Activated T-cell treated with anti-CD3 and anti-CD28 coated beads, Interleukin-2, amount 50 U/mL, for 72 hours (primary cell): ENCODE measurements at places on chromosomes 1 and 21. TPM values are rescaled to one million over a fixed set of nuclear protein-coding genes. Genes with fewer than 3 reads are reported as not detected.

DNA sequence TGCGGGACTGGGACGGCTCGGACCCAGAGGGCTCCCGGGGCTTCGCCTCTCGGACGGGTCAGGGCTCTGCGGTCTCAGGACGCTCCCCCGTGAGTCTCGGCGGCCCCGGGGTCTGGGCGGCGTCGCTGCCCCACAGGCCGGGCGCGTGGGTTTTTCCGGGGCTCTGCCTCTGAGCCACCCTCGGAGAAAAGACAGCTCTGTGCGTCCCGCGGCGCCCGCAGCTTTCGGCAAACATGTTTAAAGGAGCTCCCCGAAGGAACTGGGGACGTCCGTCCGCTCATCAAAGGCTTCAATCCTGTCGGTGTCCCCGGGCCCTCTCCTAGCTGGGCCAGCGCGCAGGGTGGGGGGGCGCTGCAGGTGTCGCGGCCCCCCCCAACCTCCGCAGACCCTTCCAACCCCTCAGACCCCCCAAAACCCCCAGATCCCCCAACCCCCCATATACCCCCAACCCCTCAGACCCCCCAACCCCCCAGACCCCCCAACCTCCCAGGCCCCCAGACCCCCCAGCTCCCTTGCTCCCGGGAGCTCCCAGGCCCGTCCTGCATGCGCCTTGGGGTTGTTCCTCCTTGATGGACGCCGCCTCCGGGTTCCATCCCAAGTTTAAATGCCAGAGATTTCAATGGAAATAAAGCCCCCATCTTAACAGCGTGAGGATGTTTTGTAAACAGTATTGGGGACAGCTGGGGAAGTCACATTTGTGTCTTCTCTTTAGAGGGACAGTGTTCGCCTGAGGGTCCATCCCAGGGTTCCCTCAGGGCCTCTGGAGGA, 996 bp upstream of the C1orf159 start:
- H3K4me1 ChIP-seq, result peaks cover 15% of the 10 kb centered on the region
- peaks cover 13% of the 10 kb centered on the region for H3K36me3 ChIP-seq
- H3K27me3 ChIP-seq, result peaks cover 10% of the 10 kb centered on the region
- no peak overlapping the region for H3K27ac ChIP-seq
- peak; percentile 67 for DNase-seq
- H3K4me3 ChIP-seq, result peak overlapping the region; percentile 86

DNA sequence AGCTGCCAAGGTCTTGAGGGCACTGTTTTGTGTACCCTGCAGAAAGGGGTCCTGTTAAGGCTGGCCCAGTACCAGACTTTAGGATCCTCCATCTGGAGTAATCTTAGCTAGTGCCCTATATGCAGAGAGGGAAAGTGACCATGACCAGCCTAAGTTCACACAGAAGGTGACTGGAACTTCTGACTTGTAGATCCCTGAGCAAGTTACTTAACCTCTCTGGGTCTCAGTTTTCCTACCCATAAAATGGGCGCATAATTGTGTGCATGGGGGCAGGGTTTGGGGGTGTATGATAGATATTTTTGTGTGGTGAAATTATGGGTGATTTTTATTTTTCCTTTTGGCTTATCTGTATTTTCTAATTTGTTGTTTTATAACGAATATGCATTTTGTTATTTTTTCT, 3.3 kb upstream of the SHISAL2A start:
- no peaks in the 10 kb centered on the region for H3K27me3 ChIP-seq
- H3K36me3 ChIP-seq, result no peaks in the 10 kb centered on the region
- peaks cover 45% of the 10 kb centered on the region for H3K4me1 ChIP-seq
- H3K4me3 ChIP-seq, result no peak overlapping the region
- no peak for DNase-seq

DNA sequence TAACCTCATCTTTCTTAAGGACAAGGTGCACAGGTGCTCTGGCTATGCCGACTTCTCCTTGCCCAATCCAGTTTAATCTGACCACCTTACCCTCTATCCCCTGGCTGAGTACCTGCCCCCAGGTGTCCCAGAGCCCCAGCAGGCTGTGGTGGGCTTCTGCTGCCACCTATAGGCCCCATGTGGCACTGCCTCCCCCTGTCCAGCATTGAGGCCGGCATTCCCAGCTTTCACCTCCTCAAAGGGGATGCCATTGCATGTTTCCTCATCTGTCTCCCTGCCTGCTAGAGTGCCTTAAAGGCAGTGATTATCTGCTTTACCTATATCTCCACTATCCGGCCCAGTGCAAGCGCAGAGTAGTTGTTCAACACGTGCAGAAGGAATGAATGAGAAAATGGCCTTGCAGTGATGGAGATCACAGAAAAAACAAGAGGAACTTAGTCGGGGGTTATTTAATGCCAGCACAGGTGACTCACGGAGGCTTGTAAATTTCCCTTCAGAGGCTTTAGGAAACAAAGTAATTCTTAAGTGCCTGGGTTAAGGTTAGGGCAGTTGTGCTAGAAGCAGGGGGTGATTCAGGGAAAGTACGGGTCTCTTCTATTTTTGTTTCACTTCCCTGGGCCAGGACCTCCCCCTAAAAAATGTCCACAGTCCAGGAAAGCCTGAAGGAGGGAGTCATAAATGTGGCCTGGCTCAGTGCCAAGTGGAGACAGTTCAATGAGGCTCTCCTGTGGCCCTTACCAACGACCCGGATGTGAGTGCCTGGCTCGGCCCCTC, 131.8 kb upstream of the NGF start:
- no peak overlapping the region for H3K27ac ChIP-seq
- H3K36me3 ChIP-seq, result no peaks in the 10 kb centered on the region
- peaks cover 6% of the 10 kb centered on the region for H3K4me1 ChIP-seq
- H3K4me3 ChIP-seq, result no peak overlapping the region
- DNase-seq, result peak; percentile 54

DNA sequence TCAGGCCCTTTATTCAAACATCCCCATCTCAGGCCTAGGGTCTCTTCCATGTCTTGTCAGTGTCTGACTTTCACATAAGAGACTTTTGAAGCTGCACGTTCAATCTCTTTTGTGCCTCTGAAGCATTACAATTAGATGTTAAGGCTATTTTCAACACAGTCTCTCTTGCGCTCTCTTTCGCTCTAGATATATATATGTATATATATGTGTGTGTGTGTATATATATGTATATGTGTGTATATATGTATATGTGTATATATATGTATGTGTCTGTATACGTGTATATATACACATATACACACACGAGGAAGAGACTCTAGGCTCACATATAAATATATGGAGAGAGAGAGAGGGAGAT, 162.5 kb upstream of the RNPC3 start:
- H3K36me3 ChIP-seq, result no peaks in the 10 kb centered on the region
- H3K4me3 ChIP-seq, result no peak overlapping the region
- no peaks in the 10 kb centered on the region for H3K4me1 ChIP-seq
- no peak for DNase-seq
- H3K27me3 ChIP-seq, result no peaks in the 10 kb centered on the region

GRCh38 chr1:32742199-32742947, 39.8 kb upstream of the SYNC start:
- H3K4me3 ChIP-seq, result no peak overlapping the region
- H3K36me3 ChIP-seq, result no peaks in the 10 kb centered on the region
- H3K27me3 ChIP-seq, result peaks cover 22% of the 10 kb centered on the region
- DNase-seq, result no peak

DNA sequence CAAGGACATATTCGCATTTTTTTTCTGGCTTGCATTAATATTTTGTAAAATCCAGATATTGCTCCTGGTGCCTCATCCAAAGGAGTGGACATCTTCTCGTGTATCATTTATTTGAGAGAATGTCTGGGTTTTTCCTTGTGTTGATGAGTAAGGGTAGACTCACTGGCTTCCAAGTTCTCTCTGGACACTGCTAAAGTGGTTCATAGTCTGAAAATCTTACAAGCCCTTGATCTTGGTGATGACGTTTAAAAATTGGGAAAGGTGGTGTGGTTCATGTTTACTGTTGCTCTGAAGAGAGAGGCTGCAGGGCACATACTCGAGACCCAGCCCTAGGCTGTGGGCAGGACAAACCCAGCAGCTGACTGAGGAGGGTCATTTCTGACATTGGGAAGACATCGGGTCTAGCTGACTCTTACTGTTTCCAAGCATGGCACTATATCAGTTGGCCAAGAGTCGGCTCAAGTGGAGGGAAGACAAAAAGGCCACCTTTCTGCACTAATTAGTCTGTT, 296.2 kb downstream of the LMX1A start:
- H3K4me1 ChIP-seq, result no peaks in the 10 kb centered on the region
- no peaks in the 10 kb centered on the region for H3K36me3 ChIP-seq
- no peak for DNase-seq

DNA sequence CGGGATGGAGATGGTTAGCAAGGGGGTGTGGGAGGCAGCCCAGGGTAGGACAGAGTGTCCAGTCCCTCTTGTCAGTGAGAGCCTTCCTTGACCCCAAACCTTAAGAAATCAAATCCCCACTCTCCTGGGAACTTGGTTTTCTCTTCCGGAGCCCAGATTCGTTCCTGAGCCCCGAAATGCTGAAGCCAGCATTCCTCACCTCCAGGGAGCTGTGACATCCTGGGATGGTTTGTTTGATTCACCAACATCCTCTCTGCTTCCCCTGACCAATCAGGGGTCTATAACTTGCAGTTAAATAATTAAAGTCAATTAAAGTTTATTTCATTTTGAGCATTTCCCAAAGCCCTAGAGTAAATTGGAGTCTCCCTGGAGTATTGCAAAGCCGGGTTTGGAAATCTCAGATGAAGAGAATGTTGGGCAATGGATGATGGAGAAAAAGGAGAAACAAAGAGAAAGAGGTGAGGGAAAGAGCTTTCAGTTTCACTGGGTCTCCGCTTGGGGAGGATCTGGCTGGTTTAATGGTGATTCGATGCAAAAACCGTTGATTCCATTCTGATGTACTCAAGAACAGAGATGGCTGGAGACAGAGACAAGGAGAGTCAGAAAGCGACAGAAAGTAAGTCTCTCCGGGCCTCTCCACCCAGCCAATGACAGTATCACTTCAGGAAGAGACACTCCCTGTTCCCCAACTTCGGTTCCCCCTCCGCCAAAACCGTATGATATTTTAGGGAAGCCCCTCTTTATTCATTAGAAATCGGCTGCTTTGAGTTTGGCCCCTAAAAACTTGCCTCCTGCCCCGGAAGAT, 12.8 kb upstream of the ALX3 start:
- peaks cover 5% of the 10 kb centered on the region for H3K36me3 ChIP-seq
- peak overlapping the region; percentile 34 for H3K27ac ChIP-seq
- H3K4me1 ChIP-seq, result peaks cover 21% of the 10 kb centered on the region
- peaks cover 80% of the 10 kb centered on the region for H3K27me3 ChIP-seq

- no peak overlapping the region for H3K4me3 ChIP-seq
- no peaks in the 10 kb centered on the region for H3K36me3 ChIP-seq
- H3K27me3 ChIP-seq, result peaks cover 21% of the 10 kb centered on the region
Observed at GRCh38 chr21:41139275-41139674, 28.7 kb upstream of the BACE2 start.

GRCh38 chr1:44777969-44778635, 2.8 kb downstream of the RPS8 start:
- peaks cover 54% of the 10 kb centered on the region for H3K4me1 ChIP-seq
- DNase-seq, result no peak
- H3K27ac ChIP-seq, result peak overlapping the region; percentile 81
- H3K27me3 ChIP-seq, result no peaks in the 10 kb centered on the region
- H3K4me3 ChIP-seq, result peak overlapping the region; percentile 97

GRCh38 chr1:208243527-208243966, 637 bp downstream of the PLXNA2 start:
- no peaks in the 10 kb centered on the region for H3K36me3 ChIP-seq
- no peak overlapping the region for H3K27ac ChIP-seq
- H3K27me3 ChIP-seq, result peaks cover 38% of the 10 kb centered on the region
- peak; percentile 22 for DNase-seq
- H3K4me3 ChIP-seq, result peak overlapping the region; percentile 89

GRCh38 chr1:183675381-183675780, 22.3 kb upstream of the APOBEC4 start:
- no peaks in the 10 kb centered on the region for H3K27me3 ChIP-seq
- no peak for DNase-seq
- no peaks in the 10 kb centered on the region for H3K4me1 ChIP-seq

Gene SPATA45
- total RNA-seq, result not detected

Gene KRTAP10-8
- not detected for total RNA-seq

Gene CD1E
- total RNA-seq, result not detected
